Activated T-helper 9 cell treated with anti-CD3 and anti-CD28 coated beads, Interleukin-2, amount 50 U/mL, for 16 hours (primary cell): ENCODE measurements at places on chromosomes 5 and 9.

- no peak for DNase-seq
Measured at GRCh38 chr5:158175934-158176481, 317.1 kb upstream of the CLINT1 start.

DNA sequence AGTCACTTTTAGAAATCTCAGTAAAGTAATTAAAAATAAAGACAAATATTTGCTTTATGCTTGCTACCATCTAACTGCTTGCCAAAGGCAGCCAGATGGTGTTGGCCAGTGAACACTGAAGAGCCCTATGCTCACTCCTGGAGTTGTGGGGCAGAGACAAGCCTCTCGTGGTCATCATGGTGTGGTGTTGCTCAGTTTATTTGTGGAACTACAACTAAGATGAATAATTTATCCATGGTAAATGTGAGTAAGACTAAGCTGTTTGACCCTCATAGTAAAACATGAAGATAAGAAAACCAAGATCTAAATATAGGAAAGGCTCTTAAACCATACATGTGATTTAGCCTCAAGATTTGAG is 100.7 kb downstream of the PDE8B start:
- DNase-seq: no peak

DNA sequence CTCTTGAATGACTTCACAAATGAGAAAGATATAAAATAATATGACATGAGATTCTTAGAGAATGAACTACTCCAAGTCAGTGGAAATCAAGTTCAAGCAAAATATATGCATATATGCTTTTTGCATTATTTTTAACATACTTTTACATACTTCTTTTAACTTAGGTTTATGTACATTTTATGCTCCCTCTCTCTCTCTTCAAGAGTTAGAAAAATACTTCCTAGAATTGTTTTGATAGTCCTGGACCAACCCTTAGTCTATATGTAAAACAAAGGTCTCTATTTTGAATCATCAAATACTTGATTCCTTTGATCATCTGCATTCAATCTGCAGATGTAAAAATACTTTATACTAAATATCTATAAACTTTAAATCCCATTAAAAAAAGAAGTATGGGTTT is 187.8 kb downstream of the DEPDC1B start:
- DNase-seq: no peak

- no peak for DNase-seq
Measured at GRCh38 chr5:312845-313244, 8.7 kb upstream of the AHRR start.

GRCh38 chr5:7474821-7475403 is 79.0 kb downstream of the ADCY2 start:
- no peak for DNase-seq
